Breast epithelium (tissue), 4 donors: ENCODE measurements at places on chromosomes 7 and 10. TPM values are rescaled to one million over a fixed set of nuclear protein-coding genes. Genes with fewer than 3 reads are reported as not detected.

DNA sequence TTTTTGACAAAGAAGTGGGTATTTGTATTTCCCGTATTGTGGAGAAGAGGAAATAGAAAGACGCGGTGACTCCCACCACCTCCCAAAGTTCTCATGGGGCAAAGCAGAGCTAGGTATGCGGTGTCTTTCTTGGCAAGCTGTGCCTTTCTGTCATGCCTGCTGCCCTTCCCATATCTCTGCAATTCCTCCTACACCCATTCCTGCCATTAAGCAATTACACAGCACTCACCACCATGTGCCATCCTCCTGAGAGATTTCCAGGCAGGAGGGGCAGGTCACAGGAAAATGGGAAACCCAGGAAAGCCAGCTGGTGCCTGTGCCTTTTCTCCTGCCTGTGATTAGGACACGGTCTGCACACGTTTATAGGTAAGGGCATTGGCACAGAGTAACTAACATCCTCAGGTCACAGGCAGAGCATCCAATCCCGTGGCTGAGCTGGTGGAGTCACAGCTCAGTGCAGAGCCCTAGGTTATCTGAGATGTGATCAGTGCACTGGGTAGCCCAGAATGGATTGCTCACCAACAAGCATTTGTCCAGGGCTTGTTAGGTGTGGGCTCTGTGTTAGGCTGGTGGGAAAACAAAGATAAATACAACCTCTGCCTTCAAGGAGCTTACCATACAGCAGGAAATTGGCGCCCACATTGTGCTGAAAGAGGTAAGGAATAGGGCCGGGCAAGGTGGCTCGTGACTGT, 9.4 kb upstream of the CRTAC1 start:
- no peaks in the 10 kb centered on the region for H3K4me1 ChIP-seq
- H3K4me3 ChIP-seq = no peak overlapping the region
- H3K27me3 ChIP-seq = no peaks in the 10 kb centered on the region
- H3K27ac ChIP-seq = no peak overlapping the region

DNA sequence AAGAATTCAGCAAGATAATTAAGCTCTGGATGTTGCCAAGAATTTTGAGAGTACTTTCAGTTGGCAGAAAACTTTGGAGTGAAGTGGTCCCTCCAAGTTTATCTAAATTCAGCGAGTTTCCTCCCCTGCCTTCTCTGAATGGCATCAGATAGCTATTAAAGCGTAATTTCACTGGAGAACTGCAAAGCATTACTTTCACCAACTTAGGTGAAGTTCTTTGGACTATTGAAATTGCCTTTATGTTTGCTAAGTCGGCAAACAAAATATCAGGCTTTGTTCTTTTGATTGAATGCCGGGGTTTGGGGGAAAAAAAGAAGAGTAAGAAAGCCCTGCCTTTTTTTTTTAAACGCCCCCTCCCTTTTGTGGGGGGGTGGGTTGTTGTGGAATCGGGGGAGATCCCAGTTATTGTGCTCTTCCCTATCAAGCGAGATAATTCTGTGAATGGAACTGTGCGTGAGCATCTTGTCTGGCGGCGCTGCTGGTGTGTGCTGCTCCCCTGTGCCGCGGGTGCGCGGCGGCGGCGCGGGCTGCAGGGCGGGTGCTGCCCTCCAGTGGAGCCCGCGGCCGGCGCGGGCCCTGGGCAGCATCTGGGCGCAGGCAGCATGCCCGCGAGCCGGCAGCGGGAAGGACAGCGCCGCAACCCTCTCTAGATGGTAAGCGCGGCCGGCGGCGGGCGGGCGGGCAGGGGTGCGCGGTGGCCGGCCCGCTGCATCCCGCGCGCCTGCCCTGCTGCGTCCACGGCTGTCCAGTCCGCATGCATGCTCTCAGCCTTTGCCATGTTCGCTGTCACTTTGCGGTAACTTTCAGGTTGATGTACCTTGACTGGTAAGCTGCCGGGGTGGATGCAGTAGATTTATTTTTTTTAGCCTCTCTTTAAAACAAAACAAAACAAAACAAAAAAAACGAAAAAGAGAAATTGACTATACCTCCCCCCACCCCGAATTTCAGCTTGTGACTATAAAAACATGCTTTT, 176.5 kb downstream of the TCF7L2 start:
- H3K27me3 ChIP-seq = no peaks in the 10 kb centered on the region
- peaks cover 7% of the 10 kb centered on the region for H3K4me1 ChIP-seq
- H3K36me3 ChIP-seq = no peaks in the 10 kb centered on the region
- DNase-seq = peak; percentile 52

- H3K27ac ChIP-seq = no peak overlapping the region
- no peak for DNase-seq
- no peaks in the 10 kb centered on the region for H3K4me1 ChIP-seq
- H3K4me3 ChIP-seq = no peak overlapping the region
- no peaks in the 10 kb centered on the region for H3K27me3 ChIP-seq
These were observed 771 bp upstream of the PILRB start for GRCh38 chr7:100357131-100357561.

DNA sequence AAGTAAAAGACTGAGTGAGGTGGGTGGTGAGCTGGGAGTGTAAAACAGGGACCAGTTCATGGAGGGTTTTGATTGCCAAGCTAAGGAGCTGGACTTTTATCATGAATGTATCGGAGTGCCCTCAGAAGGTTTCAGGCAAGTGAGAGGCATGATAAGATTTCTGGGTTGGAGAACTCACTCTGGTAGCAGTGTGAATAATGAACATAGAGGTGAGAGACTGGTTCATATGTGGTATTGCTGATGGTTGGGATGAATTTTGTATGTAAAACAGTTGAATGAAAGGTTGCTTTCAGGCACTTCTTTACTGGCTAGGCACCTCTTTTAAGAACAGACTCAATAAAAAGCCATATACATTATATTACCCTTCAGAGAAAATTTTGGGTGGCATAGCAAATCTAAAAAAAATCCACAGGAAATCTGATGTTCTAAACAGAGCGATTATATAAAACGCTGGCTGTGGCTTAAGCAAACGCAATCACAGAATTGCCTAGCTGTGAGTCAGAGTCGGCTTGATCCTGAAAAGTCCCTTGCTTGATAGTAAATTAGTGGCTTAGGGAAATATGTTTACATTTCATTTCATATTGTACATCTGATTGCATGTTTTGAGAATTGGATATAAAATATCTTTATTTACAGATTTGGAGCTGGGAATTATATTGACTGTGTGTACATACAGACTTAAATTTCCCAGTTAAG, 92.9 kb upstream of the HDAC9 start:
- H3K36me3 ChIP-seq = no peaks in the 10 kb centered on the region
- H3K27me3 ChIP-seq = no peaks in the 10 kb centered on the region
- H3K4me3 ChIP-seq = no peak overlapping the region
- no peak for DNase-seq
- no peaks in the 10 kb centered on the region for H3K4me1 ChIP-seq

- H3K4me1 ChIP-seq = peaks cover 4% of the 10 kb centered on the region
- peak overlapping the region; percentile 99 for H3K27ac ChIP-seq
- DNase-seq = no peak
- no peaks in the 10 kb centered on the region for H3K36me3 ChIP-seq
These were observed 1.8 kb downstream of the WASL start for GRCh38 chr7:123746931-123747488.

DNA sequence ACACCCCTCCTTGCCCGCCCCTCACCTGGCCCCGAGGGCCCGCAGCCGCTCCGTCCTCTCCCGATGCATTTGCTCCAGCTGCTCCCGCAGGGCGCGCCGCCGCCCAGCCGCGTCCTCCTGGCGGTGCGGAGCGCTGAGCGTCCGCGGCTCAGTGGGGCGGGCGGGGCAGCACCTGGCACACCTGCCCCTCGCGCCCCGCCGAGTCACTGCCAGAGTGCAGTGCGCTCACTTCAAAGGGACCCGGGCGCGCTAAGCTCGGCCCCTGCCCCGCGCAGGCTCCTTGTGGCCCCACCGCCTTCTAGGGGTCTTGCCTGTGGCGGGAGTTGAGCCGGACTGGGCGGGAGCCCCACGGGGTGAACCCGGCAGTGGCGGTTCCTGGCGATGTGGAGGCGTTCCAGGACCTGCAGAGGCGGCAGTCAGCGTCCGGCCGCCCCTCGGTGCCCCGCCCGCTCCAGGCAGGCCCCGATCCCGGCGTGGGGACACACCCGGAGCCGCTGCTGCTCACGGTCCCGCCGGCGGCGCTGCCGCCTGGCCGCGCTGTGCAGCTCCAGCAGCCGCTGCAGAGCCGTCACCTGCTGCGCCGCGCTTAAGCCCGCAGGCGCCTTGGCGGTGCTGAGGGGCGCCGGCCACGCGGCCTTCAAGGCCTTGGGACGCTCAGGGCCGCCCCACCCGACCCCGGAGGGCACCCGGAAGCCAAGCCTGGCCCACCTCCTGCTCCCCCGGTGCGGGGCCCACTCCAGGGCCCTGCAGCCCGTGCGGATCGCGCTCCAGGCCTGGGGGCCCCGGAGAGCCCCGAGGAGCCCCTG, 6.7 kb downstream of the ATP6V1F start:
- no peaks in the 10 kb centered on the region for H3K4me1 ChIP-seq
- H3K27me3 ChIP-seq = no peaks in the 10 kb centered on the region
- H3K36me3 ChIP-seq = no peaks in the 10 kb centered on the region
- H3K27ac ChIP-seq = no peak overlapping the region
- peak overlapping the region; percentile 74 for H3K4me3 ChIP-seq

- H3K27me3 ChIP-seq = no peaks in the 10 kb centered on the region
- H3K4me1 ChIP-seq = no peaks in the 10 kb centered on the region
- no peak for DNase-seq
- no peaks in the 10 kb centered on the region for H3K36me3 ChIP-seq
These were observed 23.6 kb downstream of the SLC35B4 start for GRCh38 chr7:134293002-134293740.

- H3K27ac ChIP-seq = no peak overlapping the region
- no peaks in the 10 kb centered on the region for H3K4me1 ChIP-seq
- DNase-seq = no peak
- H3K4me3 ChIP-seq = no peak overlapping the region
- H3K27me3 ChIP-seq = no peaks in the 10 kb centered on the region
- H3K36me3 ChIP-seq = no peaks in the 10 kb centered on the region
These were observed 332.0 kb upstream of the FZD1 start for GRCh38 chr7:90931986-90932916.

GRCh38 chr10:2476218-2476811, 591.0 kb upstream of the PFKP start:
- no peaks in the 10 kb centered on the region for H3K4me1 ChIP-seq
- no peaks in the 10 kb centered on the region for H3K27me3 ChIP-seq
- no peak overlapping the region for H3K4me3 ChIP-seq

DNA sequence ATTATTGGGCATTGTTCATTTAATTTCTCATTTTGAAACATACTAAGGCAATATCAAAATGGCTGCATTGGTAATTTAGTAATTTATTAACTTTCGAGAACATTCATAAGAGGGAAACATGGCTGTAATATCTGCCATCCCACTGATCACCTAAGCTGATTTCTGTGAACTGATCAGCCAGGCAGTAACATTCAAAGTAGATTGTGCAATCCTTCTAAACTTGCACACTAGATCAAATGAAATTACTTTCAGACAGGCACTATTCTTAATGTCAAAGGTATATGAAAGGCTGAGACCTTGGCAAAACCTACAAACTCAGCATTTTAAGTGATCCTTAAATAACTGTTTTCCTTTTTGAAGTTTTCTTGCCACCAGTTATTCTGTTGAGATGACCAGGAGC, 290.7 kb downstream of the CACNA2D1 start:
- H3K36me3 ChIP-seq = no peaks in the 10 kb centered on the region
- DNase-seq = no peak
- H3K27ac ChIP-seq = no peak overlapping the region
- no peaks in the 10 kb centered on the region for H3K27me3 ChIP-seq
- no peaks in the 10 kb centered on the region for H3K4me1 ChIP-seq
- no peak overlapping the region for H3K4me3 ChIP-seq

DNA sequence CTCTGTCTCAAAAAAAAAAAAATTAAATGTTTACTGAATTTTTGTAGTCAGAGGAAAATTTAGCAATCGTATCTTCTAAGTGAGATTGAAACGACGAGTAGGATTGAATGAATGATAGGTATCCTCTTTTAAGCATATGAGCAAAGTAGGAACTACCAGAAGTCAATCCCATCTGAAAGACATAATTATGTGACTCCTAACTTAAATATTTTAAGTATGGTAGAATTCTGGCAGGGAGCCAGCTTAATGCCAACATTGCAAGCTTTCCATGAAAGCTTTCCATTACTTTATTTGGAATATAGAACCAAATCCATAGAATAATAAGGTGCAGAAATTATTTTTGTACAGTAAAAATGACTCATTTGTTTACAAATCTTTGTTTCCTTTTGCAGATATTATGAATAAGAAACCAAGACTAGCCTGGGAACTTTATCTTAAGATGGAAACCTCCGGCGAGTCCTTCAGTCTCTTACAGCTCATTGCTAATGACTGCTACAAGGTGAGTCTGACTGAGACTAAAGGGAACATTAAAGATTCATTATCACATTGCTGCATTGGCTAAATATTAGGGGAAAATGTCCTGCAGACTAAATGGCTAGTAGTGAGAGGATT, 50.2 kb upstream of the UBN2 start:
- no peak overlapping the region for H3K4me3 ChIP-seq
- H3K36me3 ChIP-seq = no peaks in the 10 kb centered on the region
- DNase-seq = no peak
- no peak overlapping the region for H3K27ac ChIP-seq
- H3K4me1 ChIP-seq = no peaks in the 10 kb centered on the region

- H3K4me3 ChIP-seq = no peak overlapping the region
- peak; percentile 30 for DNase-seq
- H3K36me3 ChIP-seq = no peaks in the 10 kb centered on the region
These were observed 29.5 kb downstream of the GPER1 start for GRCh38 chr7:1117321-1117928.

DNA sequence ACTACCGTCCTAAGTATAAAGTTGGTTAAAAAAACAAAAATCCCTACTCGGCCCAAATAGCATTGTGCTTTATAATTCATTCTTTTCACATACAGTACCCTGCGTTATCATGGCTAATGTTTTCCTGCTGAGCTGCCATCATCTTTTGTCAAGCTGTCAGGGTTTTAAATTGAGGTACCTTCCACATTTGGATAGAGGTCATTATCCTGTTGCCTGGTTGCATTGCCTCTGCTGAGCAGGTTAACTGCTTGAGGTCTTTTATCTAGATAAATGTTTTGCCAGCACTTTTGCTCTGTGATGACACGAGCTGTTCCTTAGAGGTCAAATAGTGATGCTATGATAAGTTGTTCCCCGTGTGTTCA, 94.4 kb upstream of the FZD1 start:
- no peak overlapping the region for H3K4me3 ChIP-seq
- DNase-seq = no peak
- no peaks in the 10 kb centered on the region for H3K36me3 ChIP-seq
- H3K4me1 ChIP-seq = no peaks in the 10 kb centered on the region
- no peak overlapping the region for H3K27ac ChIP-seq

- no peaks in the 10 kb centered on the region for H3K4me1 ChIP-seq
- no peak overlapping the region for H3K4me3 ChIP-seq
- H3K36me3 ChIP-seq = no peaks in the 10 kb centered on the region
- no peak for DNase-seq
- no peak overlapping the region for H3K27ac ChIP-seq
These were observed 58.0 kb upstream of the PRKAR2B start for GRCh38 chr7:106986450-106986977.

The CYP3A4 gene
- total RNA-seq = 0.33 TPM

The MYOZ1 gene
- total RNA-seq = 0.80 TPM

The OR6V1 gene
- not detected for total RNA-seq

The JCAD gene
- 16.1 TPM for total RNA-seq

The MPP7 gene
- 18.0 TPM for total RNA-seq
